ENCODE measurements at places on chromosomes 7 and 10.
A peak's percentile ranks its signal among the peaks of the same experiment; 100 is the strongest.

GRCh38 chr7:93062599-93062998 is 55.2 kb downstream of the SAMD9 start:
- no peak for DNase-seq

GRCh38 chr7:2892549-2892948 is 48.4 kb upstream of the GNA12 start:
- no peak for DNase-seq

DNA sequence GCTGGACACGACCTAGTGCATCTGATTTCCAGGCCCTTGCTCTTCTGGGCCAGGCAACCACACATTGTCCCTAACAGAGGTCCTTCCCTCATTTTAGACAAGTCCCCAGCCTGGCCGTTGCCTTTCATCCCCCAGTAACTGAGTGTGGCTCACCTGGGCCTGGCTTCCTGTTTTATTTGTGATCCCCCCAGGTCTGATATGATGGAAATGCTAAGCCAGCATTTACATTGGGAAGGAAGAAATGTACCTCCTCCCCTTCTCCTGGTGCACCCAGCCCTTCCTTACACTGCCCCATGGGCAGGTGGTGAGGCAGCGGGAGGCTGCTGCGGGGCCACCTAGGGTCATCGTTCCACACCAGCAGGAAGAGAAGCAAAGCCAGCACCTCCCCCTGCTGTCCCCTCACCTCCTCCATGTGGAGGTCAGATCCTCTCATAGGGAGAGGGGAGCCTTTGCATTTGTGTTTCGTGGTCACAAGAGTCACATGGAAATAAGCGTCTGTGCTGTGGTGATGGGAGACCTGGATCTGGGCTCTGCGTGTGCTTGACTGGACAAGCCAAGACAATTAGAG is 108.8 kb downstream of the GLRX3 start:
- no peak for DNase-seq

DNA sequence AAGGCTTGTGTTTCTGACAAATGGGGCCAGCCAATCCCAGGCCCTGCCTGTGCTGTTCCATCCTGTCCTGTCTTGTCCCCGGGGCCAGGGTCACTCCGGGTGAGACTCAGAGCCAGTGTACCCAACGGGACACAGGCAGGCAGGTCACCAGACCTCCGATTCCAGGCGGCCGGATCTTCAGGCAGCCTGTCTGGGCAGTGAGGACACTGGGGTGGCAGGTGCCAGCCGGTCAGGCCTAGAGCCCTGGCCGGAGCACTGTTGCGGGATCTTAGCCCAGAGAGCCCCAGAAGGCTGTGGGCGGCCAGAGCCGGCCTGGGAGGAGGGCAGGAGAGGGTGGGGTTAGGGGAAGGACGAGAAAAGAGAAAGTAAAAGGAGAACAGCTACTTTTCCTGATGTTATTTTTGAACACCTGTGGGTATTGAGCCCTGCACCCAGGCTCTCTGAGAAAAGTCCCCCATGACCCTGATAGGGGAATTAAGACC is 134.3 kb upstream of the TNRC18 start:
- DNase-seq: no peak

DNA sequence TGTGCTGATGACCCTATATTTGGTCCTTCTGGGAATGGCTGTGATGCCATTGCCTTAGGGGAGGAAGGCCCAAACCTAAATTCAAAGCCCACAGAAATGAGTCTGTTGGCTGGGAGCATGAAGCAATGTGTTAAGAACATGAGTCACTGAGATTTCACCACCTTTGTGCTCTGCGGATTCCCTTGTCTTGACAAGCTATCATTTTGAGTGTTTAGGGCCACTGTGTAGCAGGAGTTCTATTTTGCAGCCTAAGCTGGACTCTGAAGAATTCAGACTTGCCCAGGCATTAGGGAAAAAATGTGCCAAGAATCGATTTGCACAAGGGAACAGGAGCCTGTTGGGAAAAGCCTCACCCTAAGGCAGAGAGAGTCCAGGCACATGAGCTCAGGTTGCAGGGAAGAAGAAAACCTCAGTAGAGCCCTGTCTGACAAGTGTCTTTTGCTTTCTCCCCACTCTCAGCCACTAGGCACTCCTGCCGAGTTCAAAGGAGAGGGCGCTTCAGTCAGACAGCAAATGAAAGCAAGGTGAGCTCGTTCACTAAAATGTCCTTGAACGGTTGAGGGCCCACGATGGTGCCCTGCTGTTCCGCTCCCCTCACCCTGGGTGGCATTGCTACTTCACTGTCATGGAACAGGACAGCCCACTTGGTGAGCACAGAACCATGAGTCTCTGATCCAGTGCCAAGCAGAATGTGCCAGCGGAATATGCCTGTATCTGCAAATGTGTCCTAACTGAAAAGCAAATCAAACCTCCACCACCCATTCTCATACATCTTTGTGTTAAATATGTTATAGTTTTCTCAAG is 93.6 kb downstream of the PRLHR start:
- DNase-seq: no peak

DNA sequence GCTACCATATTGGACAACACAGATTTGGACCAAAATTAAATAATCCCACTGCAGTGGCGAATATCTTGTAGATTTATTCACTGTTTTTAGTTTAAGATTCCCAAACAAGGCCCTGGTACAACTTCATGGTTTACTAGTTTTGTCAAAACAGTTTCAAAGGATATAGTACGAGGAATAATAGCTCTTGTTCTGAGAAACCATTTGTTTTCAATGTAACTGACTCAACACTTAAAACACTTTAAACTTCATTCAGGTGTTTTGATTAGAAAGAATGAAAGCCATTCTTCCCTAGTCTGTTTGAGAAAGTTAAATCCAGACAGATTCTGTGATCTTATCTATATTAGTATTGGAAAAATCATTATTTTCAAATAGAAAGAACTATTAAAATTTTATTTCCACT is 276.4 kb upstream of the MKLN1 start:
- DNase-seq: no peak

- DNase-seq: no peak
These were observed 140.3 kb upstream of the LAMB4 start for GRCh38 chr7:108270385-108271015.

DNA sequence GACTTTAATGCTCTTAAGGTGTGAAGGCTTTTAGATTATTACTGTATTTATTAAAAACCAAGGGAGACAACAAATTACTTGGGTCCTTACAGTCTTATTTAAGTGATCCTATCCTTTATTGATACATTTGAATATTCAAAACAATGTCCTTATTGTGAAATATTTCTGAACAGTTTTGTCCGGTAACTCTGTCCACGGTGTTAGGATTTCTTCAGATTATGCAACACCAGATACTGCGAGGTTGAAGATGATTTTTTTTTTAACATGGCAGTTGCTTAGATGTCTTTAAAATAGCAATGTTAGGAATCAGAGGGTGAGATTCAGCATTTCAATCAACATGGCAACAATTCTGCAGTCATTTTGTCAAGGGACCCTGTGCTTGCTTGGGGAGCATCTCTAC is 176.5 kb downstream of the CSTF2T start:
- DNase-seq: no peak

DNA sequence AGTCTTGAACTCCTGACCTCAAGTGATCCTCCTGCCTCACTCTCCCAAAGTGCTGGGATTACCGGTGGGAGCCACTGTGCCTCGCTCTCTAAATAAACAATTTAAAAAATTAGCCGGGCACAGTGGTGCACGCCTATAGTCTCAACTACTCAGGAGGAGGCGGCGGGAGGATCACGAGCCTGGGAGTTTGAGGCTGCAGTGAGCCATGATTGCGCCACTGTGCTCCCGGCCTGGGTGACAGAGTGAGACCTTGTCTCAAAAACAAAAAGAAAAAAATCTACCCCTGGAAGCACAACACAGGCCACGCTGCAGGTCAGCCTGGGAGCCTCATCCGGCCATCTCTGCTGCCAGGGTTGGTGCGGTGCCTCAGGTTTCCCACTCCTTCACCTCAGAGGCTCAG is 3.8 kb upstream of the EIF3B start:
- DNase-seq: no peak

GRCh38 chr10:93573051-93573909 is 6.8 kb downstream of the FFAR4 start:
- DNase-seq: no peak

DNA sequence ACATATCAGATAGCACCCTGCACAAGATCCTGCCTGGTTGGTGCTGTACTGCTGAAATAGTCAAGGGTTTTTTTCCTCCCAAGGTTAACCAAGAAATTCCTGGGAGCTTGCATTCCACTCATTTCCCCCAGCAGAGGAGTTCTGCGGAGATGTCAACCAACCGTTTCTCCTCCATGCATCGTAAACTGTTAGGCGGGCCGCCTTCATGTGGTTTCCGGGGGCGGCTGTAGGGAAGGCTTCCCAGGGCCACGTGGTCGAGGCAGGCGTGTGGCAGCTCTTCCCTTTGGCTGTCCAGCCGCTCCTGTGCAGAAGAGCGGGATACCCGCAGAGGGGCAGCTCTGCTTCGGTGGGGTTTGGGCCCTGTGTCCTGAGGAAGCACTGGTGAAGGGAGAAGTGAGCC is 113.7 kb downstream of the RGS10 start:
- no peak for DNase-seq

DNA sequence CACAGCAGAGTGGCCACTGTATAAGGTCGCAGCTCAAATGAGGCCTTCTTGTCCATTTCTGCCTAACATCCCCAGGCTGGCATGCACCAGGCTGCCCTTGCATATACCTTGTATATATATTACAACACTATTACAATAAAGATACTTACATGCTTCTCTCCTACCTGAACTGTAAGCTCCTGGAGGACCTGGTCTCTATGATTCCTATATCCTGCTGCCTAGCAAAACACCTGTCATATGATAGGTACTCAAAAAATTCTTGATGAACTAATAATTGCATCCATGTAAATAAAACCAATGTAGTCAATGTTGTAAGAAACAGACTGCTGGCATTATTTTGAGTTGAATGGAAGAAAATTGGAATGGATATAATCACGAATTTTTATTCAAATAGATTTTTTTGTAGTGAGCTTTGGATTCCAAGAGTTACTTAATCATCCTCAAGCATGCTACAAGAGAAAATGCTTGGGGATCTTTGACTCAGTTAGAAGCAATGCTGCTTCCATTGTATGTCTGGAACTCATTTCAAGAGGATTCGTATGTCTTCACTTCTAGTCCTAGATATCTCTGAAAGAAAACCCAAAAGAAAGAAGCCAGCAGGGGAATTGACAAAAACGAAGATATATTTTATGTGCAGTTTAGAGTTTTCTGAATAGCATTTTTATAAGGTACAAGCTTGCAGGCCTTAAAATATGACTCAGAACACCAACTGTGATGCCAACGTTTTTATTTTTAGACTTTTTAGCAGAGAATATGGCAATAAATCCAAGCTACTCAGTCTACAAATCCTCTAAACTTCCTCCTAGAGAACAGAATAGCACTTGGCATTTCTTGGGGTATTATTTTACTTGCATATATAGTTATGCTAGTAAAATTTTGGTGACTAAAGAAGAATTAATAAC is 53.1 kb downstream of the OSBPL3 start:
- DNase-seq: no peak

GRCh38 chr7:66110856-66111255 is 3.8 kb upstream of the CRCP start:
- no peak for DNase-seq

- DNase-seq: peak; percentile 21
These were observed 132.6 kb downstream of the MAPK8 start for GRCh38 chr10:48439031-48439430.

DNA sequence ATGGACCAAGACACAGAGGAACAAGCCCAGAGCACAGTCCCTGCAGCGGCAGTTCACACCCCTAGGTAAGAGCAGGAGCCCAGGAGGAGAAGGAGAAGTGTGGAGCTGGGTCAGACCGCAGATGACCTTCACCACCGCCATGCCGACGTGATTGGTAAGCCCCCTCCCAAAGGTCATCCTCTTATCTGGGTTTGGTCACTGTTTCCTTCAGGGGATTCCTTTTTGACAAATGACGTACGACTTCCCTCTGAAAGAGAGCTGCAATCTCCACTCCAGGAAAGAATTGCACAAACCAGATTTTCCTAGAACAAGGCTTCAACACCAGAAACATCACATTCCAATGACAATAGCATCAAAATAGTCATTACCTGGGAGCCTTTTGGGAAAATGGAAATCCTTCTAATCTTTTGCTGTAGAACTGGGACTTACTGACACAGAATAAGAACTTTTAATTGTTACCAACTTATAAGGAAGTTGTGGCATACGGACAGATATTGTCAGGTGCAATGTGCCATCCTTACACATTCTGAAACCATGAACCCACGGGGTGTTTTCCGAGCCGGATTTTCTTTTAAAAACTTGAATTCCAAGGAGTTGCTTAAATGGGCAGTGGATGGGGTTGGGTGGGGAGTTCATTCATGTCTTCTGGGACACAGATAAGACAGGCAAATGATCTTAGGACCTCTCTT is 20.8 kb upstream of the ADAM12 start:
- no peak for DNase-seq

DNA sequence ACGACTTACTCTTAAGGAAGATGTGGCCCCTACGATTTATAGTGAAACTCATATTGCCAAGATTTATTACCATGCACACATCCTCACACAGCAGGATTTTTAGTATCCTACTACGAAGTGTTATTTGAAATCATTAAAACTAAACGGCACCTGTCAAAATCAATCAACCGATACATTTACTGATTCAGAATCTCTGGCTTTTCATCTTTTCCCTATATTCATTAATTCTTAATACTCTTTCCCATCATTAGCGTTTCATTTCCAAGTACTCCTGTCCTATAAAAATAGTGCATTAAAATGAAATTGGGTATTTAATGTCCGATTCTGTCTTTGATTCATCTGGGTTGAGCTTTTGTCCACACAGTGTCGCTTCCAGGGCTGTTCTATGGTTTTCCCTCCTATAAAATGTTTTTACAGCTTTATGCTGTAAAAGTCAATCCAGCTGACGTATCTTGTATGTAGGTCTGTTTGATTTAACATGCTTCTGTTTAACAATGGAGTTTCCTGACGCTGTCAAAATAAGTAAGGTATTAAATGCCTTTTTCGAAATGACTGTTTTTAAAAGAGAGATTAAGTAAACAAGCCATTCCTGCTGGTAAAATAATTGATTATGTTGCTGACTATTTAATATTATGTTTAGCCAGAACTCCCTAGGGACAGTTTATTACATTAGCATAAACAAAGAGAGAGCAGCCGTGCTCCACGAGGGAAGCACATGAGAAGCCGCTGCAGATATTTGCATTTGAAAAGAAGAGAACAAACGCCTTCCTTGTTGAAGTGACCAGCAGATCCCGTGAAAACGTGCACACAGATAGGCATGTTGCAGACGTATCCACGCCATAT is 22.3 kb upstream of the SFMBT2 start:
- DNase-seq: peak; percentile 57

DNA sequence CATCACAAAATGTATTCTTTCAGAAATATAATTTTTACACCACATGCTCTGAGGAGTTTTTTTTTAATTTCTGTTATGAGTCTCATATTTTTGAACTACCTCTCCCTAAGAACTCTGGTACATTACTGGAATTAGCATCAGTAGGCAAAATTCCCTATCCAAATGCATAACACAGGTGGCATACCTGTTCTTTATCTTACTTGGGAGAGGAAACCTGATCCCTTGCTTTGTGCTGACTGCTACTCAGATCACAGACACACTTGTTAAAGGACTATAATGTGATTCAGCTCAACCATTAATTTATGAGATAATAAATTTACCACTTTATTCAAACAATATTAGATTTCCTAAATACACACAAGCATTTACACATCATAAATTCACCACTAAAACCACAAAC is 617.2 kb downstream of the GRM8 start:
- DNase-seq: peak; percentile 5

- DNase-seq: no peak
These were observed 204.3 kb upstream of the CSTF2T start for GRCh38 chr10:51903675-51904074.

- no peak for DNase-seq
These were observed 119.0 kb upstream of the RHOBTB1 start for GRCh38 chr10:61063034-61063433.

GRCh38 chr7:98674461-98674860 is 57.4 kb downstream of the NPTX2 start:
- DNase-seq: no peak
